ENCODE measurements at places on chromosomes 7 and 10.

DNA sequence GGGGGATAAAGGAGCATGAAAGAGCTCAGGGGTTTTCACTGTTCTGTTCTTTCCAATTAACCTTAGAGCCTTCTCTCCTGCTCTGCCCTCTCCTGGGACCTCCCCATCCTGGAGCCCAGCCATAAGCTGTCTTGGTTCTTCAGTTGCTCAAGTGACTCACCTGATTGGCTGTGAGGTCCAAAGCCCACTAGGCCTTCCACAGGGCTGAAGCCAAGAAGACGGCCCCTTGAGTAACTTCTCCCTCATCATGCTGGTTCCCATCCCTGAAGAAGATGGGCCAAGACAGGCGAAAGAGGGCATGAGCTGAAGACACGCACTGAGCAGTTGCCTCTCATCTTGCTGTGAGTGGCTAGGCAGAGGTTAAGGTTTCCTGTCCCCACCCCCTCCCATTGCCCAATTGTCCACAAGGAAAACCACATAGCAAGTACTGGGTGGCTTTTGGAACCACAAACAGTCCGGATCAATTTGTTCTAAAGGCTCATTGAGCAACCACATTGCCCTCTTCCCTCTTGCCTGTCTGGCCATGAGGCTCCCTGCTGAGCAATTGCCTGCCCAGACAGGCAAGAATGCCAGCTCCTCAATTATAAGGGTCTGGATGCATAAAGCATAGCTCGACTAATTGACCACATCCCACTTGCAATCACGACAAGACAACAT is 43.9 kb upstream of the GPAM start:
- no peak for DNase-seq

GRCh38 chr7:105797652-105798051 is 78.7 kb downstream of the ATXN7L1 start:
- no peak for DNase-seq

- DNase-seq, result no peak
Measured at GRCh38 chr7:2124604-2125345, 108.0 kb downstream of the MAD1L1 start.

DNA sequence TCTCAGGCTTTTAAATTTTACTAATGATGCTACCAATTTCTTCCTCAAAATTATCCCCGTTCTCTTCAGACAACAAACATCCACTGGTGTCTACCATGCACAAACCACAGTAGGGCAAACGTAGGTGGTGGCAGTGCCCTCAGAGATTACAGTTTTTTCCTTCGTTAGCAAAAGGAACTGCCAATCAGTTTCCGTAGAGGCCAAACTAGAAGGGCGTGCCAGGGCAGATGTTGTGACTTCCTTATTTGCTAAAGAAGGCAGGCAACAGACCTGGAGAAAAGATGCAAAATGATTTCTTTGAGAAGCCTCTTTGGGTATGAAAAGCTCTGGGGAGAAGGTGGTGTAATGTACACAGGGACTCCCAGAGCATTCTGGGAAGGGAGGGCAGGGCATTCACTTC is 7.6 kb upstream of the FAM180A start:
- DNase-seq, result no peak

GRCh38 chr10:131587976-131588680 is 276.6 kb upstream of the TCERG1L start:
- no peak for DNase-seq

DNA sequence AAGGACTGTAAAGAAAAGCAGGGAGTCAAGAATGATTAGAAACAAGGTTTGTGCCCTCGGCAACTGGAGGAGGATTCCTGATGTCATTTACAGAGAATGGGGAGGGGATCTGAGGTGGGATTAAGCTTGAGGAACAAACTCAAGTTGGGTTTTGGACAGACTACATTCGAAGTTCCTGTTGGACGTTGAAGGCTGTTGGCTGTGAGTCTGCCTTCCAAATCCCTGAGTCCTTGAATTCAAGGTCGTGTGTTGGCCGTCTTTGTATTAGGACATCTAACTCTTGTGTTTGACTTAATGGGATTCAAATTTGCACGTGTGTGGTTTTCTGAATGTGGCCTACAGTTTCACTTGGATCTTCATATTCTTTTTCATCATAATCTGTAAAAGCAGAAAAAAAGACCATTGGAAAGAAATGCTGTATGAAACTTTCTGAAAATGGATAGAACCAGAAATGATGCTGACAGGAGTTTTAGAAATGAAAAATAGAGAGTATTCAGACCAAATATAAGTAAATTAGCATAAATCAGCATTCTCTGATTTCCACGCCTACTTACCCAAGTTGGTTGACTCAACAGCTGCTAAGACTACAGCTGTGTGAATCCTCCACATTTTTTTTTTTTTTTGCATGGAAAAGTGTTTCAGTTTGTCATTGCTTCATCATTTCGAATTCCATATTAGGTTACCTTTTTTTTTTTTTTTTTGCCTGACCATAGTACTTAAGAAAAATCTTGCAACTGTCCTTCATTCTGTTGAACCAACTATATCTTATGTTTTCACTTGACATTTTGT is 94.8 kb downstream of the KIAA1217 start:
- DNase-seq, result no peak

DNA sequence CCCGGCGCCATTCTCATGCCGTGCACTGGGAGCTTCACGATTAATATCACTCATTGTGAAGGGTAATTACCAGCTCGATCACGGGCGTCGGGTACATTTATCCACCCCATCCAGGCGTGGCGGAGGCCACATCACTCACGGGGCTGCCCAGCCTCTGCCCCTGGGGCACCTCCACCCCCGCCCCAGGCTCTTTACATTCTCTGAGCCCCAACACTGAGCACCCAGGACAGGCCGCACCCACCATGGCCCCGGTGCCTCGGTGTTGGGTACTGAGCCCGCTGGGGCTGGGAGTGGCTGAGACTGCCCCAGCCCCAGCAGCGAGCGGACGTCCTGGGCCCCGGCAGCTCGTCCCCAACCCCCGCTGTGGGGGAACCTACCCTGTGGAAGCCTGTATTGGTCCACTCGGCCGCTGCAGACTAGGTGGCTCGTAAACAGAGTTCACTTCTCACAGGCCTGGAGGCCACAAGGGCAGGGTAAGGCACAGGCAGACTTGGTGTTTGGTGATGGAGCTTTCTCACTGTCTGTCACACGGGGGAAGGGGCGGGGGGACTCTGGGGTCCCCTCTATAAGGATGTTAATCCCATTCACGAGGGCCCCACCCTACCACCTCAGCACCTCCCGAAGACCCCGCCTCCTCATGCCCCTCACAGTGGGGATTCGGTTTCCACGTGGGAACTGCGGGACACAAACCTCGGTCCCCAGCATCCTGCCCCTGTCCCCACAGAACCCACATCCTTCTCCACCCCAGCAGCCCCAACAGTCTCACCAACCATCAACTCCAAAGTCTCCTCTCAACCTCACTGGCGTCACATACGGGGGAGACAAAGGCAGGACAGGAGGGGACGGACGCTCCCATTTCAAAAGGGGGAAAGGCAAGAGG is 184.1 kb downstream of the ELFN1 start:
- no peak for DNase-seq

GRCh38 chr7:84612981-84613681 is 418.5 kb upstream of the SEMA3A start:
- no peak for DNase-seq

GRCh38 chr10:98267894-98268693 is at the start of gene LOXL4:
Gene LOXL4, minus strand, starts transcription at chr10:98268194. Its CDS starts 5,175 bp downstream, at chr10:98263019.
- no peak for DNase-seq

DNA sequence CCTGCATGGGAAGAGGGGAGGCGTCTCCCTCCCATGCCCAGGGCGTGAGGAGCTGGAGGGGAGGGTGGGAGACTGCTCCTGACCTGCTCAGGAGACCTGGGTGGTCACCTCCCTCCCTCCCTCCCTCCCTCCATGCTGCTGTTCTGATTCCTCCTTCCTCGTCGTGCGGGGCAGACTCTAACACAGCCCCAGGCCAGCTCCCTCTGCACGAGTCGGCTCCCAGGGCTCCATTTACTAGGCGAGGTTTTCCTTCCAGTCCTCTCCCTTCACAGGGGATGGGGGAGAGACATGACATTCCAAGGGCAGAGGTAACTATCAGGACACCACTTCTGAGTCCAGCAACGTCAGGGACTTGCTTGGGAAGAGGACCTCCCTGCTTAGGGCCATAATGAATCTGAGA is 23.6 kb downstream of the VIPR2 start:
- DNase-seq, result no peak

- DNase-seq, result no peak
Measured at GRCh38 chr7:24871770-24872169, 108.2 kb downstream of the OSBPL3 start.

DNA sequence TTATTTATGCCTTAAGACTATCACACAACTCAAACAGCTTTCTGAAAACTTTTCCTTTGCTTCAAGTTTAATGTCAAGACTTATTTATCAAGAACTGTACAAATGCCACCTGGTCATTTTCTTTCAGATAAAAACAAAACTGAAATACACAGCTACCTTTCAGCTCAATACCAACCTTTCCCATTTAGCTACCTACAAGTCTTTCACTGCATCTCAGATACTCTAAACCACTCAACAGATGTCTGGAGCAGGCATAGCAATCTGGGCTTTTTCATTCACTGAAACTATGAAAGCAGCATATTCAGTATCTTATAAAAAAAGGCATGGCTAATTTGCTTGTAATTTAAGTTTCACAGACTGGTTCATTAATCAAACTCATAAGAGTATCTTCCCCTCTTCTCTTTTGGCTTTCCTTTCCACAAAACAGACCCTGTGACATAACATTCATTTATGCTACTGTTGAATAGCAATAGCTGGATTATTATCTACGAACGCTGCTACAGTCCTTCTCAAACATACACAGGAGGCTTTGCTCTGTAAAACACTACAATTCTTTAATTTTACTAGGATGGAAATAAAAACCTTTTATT is 8.2 kb downstream of the TRA2A start:
- no peak for DNase-seq

- no peak for DNase-seq
Measured at GRCh38 chr7:76011442-76011861, 17.1 kb upstream of the TMEM120A start.

DNA sequence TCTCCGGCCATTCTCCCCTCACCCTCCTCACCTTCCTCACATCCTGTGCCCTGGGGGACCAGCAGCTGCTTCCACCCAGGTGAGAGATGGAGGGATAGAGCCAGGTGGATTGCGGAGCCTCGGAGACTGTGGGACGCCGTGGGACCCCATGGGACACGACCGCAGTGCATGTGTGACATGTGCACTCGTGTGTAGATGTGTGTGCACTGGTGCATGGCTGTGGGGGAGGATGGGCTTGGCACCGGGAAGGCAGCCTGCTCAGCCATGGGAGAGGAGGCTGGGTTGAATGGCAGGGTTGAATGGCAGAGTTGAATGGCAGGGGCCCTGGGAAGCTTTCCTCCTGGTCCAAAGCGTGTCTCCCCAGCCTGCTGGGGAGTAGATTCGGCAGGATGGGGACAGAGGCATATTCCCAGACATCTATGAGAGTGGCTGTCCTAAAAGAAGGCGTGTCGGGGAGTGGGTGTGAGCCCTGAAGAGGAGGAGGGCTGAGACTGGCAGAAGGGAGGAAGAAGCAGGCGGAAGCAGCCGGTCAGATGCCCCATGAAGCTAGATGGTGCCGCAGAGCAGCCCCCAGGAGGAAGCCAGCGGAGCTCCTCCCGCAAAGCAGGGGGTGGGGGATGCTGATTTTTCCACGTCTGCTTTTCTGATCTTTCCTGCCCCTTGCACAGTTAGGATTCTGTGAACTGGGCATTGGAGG is 815 bp downstream of the GIMAP8 start:
- no peak for DNase-seq

DNA sequence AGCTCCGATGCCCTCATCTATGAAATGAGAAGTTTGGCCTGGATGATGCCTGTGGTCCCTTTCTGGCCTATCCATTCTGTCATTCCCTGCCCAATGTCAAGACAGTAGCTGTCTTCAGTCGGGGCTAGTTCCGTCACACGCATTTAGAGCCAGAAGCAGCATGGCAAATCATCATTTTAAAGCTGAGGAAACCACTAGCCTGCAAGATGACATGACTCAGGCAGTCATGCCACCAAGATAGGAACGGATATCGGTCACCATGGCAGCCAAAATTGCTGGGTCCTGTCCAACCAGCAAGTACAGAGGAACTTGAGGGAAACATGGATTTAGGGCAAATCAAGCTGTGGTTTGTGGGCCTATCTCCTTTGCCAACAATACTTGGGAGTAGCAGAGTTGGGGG is 64.5 kb upstream of the MRLN start:
- no peak for DNase-seq

- DNase-seq, result no peak
Measured at GRCh38 chr7:82039621-82040020, 269.8 kb upstream of the HGF start.

DNA sequence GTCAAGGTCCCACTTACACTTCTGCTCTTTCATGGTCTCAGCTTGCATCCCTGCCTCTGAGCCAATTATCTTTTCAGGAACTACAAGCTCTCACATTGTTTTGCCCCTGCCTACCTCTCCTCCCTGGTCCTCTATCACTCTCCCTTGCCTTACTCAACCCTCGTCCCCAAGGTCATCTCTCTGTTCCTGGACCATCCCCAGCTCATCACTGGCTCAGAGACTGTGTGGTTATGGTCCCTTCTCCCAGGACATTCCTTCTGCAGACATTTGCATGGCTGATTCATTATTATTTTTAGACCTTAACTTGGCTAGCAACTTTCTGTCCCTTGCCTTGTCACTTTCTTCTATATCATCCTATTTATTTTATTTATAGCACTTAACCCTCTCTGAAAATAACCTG is 17.8 kb upstream of the GPAM start:
- DNase-seq, result no peak

Data from kidney epithelial cell (primary cell).